Karpas-422 (cell line): ENCODE measurements at places on chromosomes 16 and 17.

- DNase-seq = no peak
Measured at GRCh38 chr16:1740781-1741490, 30.4 kb downstream of the NME3 start.

GRCh38 chr16:69894676-69895075 is 56.5 kb upstream of the CLEC18A start:
- no peak for DNase-seq

DNA sequence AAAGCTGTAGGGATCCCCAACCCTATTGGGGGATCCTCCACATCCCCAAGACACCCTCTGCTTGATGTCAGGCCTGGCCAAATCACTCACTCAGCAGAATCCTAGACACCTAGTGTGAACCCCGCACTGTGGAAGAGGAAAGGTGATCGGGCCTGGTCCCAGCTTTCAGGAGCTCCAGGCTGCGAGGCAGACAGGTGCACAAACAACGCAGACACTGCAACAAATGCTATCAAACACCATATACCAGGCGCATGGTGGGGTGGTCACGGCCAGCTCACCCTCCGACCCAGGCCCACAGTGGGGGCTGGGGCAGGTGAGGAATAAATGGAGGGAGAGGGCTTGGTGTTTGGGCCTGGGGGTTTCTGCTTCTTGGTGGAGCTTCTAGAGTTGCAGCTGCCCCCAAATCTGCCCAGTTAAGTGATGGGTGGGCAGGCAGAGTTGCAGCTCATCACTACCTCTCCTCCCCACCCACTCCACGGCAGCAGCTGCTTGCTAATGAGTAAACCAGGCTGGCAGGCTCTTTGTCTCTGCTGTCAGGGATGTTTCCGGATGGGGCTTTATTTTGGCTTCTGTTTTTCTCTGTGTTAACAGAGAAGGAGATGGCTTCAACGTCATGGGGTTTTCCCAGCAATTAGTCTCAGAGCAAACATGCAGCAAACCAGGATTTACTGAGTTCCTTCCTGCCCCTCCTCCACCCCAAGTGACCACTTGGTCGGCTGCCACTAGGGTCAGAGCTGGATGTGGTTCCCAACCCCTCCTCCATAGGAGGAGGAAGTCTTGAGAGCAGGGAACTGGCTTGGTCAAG is 46.6 kb downstream of the PECAM1 start:
- no peak for DNase-seq

DNA sequence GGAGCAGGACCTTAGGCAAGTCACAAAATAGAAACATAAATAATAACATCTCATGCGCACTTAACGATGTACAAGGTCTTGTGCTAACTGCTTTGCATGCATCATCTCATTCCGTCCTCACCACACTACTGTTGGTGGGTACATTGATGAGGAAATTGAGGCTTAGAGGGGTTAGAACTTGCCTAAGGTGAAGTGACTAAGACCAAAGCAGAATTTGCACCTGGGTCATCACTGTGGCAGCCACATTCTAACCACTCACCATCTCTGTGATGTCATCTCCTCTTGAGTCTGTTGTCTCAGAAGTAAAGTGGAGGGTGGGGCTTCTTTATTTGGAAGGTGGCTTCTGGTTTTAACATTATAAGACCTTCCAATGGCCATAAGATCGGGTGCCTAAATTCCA is 20.4 kb upstream of the TRIM25 start:
- DNase-seq = no peak

DNA sequence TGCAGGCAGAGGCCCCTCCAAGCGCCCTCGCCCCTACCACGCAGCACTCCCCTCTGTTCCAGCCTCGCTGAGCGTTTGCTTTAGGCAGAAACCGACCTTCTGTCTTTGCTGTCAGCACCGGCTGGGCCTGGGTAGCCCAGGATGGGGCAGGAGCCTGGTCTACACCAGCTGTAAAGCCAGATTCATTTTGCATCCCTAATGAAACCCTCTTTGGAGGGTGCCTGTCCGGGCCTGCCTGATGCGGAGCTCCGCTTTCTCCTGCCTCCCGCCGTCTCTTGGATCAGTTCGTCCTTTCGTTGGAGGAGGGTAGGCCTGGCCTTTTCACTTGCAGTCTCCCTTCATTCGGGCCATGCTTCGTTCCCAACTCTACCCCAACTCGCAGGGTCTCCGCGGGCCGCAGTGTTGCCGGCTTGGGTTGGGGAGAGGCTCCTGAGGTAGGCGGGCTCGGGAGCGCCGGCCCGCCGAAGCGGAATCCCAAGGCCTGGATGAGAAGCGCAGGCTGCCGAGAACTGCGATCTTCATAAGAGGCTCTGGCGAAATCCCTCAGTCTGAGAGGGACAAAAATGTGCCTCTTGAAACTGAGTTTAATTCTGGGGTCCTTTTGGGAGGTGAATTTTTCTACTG is 4.8 kb upstream of the HOXB8 start:
- no peak for DNase-seq

GRCh38 chr16:75197522-75198134 is 9.3 kb downstream of the CTRB2 start:
- DNase-seq = no peak

GRCh38 chr16:89864527-89864820 is 8.9 kb upstream of the TCF25 start:
- DNase-seq = no peak

DNA sequence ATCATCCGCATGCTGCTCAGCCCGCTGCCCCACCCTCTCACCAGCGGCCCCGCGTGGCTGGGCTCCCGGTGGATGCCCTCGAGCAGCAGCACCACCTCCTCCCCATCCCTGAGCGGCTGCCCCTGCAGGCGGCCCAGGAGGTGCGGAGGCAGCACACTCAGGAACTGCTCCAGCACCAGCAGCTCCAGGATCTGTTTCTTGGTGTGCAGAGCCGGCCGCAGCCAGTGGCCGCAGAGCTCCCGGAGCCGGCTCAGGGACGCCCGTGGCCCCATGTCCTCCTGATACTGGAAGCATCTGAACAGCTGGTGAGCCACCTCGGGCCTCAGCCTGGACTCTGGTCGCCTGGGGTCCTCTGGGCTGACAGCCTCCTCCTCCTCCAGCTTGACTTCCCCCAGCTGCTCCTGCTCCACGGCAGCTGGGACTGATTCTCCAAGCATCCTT is 6.6 kb downstream of the ZSCAN10 start:
- no peak for DNase-seq

DNA sequence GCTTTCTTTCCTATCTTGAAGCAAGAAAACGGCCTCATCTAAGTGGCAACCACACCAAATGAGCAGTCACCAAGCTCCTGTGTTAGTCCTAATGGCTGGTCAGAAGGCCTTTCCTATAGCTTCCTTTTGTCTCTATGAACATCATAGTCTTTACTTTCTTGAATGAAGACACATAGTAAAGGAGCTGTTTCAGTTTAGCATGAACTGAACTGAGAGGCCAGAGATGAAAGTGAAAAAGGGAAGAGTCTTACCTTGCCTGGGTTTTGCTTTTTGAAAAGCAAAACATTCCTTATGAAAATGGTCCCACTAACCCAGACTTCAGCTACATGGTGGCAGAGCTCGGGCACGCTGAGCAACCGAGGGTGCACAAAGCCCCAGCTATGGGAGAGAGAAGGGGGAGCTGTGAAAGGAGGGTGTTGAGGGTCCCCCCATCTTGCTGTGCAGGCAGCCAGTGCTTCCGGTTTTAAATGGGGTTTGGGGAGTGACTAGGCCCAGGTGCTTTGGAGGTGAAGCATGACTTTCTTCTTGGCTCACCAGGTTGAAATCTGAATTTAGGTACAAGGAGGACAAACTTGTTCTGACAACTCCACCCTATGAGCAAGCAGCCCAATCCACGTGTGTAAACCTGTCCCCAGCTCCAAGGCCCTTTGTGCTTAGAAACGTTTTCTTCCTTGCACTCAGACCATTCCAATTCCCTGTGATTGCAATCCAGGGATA is 9.1 kb upstream of the PSMC3IP start:
- peak; percentile 59 for DNase-seq

DNA sequence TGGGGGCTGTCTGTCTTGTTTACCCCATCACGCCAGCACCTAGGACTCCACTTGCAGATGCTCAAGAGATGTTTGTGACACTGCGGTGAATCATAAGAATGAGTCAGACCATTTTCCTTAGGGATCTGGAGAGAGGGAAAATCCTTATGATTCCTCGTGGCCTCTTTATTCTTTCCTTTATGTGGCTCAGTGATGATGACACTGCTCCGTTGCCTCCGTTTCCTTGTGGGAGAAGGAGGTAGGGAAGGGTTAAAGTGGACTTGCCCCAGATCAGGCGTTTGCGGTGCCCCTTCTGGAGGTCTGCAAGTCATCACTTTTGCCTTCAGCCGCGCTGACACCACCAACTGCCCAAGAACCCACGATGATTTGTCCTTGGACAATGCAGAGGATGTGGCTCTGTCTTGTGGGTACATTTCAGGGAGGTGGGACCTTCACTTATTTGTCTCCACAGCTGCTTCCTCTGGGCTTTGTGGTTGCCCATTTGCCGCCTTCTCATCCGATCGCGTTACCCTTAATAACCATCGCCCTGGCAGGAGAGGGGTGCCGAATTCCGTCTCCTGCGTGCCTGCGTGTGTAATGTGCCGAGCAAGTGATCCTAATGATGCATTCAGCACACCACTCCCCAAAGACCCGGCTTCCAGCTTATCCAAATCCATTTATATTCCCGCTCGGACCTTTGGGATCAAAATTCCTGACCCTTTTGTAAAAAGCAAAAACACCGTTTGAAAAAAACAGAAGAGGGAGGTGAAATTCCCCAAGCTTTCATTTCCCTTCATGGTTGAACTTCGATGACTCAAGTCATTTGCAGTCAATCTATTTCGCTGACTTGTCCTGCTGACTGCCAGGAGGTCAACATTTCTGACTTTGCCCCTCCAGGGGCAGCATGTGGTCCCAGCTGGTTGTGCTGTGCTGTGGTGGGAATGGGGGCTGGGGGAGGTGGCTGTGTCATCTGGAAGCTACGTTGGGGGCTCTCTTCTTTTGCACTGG is 87.2 kb upstream of the IRX3 start:
- no peak for DNase-seq

DNA sequence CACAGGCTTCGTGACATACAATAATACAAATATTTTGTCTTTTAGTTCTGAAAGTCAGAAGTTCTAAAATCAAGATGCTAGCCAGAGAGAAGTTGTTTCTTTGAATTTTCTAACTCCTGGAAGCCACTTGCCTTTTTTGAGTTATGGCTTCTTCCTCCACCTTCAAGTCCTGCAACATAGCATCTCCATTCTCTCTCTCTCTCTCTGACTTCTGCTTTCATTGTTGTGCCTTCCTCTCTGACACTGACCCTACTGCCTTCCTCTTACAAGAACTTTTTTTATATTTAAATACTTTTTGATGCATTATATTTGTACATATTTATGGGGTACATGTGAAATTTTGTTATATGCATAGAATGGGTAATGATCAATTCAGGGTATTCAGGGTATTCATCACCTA is 205.9 kb downstream of the MAP2K6 start:
- DNase-seq = peak; percentile 53

GRCh38 chr16:78464833-78465232 is 365.4 kb downstream of the WWOX start:
- no peak for DNase-seq

DNA sequence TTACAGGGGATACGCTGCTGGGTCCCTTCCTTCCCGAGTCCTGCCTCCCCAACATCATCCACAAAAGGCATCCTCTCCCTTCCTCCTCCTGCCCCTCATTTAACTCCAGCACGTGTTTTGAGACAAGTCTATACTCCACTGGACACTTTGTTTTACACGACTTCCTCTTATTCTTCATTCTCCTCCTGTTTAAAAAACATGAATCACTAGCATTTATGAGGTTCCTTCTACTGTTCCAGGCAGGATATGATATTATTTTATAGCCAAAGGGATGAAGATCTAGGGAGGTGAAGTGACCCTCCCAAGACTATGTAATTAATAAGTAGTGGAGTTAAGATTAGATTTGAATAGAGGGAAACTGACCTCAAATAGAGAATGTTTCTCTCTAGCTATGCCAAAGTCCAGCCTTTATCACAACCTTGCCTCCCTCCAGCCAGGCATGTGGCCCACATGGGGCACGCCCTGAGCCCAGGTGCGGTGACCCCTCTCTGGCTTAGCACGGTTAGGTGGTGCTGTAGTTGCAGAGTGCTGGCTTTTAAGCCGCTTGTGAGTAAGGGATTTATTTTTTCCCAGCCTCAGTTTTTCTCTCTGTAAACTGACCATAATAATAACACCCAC is 1.3 kb upstream of the HSD17B2 start:
- no peak for DNase-seq

DNA sequence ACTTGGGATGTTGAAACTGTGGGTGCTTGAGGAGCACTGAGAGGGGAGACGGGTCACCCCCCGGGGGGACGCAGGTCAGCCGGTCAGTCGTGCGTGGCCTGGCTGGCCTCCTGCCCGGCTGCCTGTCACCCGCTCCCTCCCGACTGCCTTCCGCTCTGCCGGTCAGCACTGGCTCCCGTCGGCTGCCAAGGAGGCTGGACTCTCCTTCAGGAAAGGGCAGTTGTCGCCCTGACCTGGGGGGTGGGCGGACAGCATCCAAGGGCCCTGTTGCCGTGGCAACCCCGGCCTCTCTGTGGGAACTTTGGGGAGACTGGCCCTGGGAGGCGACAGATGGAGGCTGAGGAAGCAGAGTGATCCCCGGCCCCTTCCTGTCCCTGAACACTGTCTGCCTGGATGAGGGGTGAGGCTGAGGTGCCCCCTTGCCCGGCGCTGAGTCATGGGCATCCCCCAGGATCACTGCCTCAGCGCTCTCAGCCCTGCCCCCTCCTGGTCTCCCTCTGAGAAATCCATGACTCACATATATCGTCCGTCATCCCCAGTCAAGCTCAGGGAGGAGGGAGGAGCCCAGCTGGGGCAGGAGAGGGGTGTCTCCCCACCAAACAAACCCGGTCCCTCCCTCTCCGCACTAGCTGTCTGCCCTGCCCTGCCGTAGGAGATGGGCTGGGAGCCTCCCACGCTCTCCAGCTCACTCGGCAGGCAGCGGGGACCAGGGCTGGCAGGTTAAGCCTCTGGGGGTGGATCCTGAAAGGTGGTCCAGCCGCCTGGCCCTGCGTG is at the start of gene ADGRG1:
Gene ADGRG1, plus strand, starts transcription at position 623 of the 774 bp plus-strand sequence. CDS start 21,658 bp downstream, outside the sequence.
- no peak for DNase-seq

- peak; percentile 91 for DNase-seq
Measured at GRCh38 chr17:68491381-68492231, 20.6 kb upstream of the PRKAR1A start.

DNA sequence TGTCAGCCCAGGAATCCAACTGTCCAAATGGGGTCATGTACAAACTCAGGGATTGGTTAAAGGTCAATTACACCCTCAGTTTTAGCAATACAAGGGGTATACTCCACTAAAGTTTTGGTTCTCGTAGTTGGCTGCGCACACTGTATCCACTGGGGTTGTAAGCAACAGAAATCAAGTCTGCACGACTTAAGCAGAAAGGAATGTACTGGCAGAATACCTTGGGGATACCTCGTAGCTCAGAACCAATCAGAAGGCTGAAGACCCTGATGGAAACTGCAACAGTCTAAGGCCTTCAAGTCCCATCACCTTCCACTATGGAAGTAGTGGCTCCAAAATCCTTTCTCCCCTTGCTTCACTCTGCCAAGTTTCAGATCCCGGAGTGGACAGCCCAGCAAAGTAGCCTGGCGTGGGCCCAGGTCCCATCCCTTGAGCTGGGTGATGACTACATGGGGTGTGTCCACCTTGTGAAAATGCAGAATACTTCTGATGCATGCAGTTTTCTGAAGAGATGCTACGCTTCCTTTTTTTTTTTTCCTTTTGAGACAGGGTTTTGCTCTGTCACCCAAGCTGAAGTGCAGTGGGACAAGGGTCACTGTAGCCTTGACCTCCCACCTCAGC is 21.1 kb upstream of the RPH3AL start:
- DNase-seq = no peak

GRCh38 chr16:18841833-18842525 is 40.6 kb upstream of the ARL6IP1 start:
- DNase-seq = no peak
